Stimulated activated CD4-positive, alpha-beta T cell treated with anti-CD3 and anti-CD28 coated beads, Interleukin-1b, Interleukin-23, amount 100 ng/mL, for 4 hours (primary cell): ENCODE measurements at places on chromosomes 7 and 10.

GRCh38 chr7:129225206-129225930, 538 bp downstream of the AHCYL2 start:
- DNase-seq, result peak; percentile 22

DNA sequence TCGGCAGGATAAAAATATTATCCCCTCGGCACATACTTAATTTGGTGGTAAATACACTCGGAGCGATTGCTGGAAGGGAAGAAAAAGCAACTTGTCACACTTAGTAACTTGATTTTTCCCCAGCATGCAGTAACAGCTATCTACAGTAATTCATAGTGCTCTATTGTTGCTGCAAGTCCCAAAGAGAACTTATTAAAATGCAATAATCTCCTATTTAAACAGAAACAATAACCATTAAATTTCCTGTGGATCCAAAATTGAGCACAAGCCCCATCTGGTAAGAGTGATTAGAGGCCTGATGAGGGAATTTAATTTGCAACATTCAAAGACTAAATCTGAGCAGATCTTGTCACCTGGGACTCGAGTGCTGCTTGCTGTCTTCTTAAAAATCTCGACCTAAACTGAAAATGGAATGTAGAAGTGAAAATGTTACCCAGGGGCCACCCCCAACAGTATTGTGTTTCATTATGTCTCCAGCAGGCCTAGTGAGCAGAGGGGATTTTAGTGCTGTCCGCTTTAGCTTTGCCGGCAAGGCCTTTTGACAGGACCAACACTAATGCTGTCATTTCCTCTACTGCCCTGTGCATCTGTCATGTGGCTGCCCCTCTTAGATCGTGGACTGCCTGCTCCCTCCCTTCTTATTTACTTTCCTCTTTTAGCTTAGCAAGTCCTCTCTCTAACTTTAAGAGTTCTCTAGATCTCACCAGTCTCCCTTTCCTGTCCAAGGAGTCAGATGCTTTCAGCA, 639.7 kb downstream of the AUTS2 start:
- no peak for DNase-seq

- DNase-seq, result no peak
Observed at GRCh38 chr10:75507469-75507868, 76.0 kb downstream of the LRMDA start.

DNA sequence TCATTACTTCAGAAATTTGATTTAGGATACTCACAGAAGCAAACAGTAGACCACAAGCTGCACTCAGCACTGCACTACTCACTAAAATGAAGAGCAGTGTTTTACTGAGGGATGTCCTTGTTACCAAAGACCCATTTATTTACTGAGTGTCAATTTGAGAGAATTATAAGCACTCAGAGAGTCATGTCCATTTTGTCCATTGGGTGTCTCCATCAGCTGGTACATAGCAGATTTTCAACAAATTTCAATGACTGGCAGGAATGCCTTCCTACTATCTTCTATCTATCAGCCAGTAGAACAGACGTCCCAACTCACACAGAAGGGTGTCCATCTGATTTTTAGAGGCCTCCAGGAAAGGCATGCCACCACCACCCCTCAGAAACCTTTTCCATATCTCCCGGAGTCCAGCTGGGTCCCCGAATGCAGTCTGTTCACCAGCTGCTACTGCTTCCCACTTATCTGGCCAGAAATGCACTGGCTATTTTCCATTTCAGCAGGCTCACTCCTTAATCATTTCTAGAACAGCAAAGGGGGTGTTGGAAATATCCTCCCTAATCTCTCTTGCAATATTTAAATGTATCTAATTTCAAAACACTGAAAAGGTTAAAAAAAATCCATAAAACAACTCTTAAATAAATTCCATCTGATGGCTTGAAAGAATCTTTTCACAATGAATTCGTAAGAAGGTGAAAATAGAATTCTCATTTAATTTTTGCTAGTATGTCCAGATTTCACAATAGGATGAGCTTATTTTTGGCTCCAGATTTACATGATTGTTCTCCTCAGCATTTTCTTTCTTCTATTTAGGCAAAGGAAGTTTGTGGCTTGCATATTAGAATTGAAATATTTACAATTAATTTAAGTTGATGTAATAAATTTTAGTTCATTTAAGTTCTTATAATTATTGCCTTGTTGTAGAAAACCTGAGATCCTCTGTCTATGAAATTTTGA, 1164.0 kb upstream of the CELF2 start:
- no peak for DNase-seq

- no peak for DNase-seq
Observed at GRCh38 chr10:30171601-30172000, 112.2 kb upstream of the JCAD start.

GRCh38 chr7:75953431-75953830, 38.5 kb downstream of the POR start:
- DNase-seq, result no peak

- no peak for DNase-seq
Observed at GRCh38 chr10:132132421-132132841, 54.3 kb upstream of the DPYSL4 start.

GRCh38 chr7:36979810-36980248, 255.5 kb upstream of the AOAH start:
- DNase-seq, result no peak

GRCh38 chr10:87961314-87961713, 97.9 kb downstream of the PTEN start:
- DNase-seq, result no peak

DNA sequence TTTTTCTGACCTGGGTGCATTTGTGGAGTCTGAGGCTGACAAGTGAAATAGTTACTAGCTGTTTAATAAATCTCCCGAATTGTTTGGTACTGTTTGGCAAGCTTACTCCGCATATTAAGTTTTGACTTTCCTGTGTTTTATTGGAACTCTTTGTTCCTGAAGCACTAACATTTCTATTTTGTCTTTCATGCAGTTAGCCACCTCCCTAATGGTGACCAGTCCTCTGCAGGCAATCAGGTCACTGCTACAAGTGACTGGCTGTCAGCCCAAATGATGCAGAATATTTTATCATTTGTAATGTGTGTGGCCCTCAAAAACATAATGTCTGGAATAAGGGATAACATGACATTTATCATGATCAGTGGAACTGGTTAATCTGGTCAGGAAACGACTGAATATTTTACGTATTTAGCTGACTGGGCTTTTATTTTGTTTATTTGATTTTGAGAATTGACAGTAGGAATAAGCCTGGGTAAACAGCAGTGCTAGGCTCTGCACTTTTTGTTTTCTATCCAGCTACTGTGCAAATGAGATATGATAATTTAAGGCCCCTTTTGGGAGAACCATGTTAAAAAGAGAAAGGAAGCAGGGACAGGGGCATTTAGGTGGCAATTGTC, 82.9 kb downstream of the ST7 start:
- no peak for DNase-seq

GRCh38 chr10:4013651-4014121, 228.7 kb upstream of the KLF6 start:
- DNase-seq, result peak; percentile 40

- DNase-seq, result no peak
Observed at GRCh38 chr10:78560341-78560688, 508.5 kb upstream of the ZMIZ1 start.

GRCh38 chr10:73645251-73645650, 4.0 kb upstream of the MYOZ1 start:
- DNase-seq, result no peak

DNA sequence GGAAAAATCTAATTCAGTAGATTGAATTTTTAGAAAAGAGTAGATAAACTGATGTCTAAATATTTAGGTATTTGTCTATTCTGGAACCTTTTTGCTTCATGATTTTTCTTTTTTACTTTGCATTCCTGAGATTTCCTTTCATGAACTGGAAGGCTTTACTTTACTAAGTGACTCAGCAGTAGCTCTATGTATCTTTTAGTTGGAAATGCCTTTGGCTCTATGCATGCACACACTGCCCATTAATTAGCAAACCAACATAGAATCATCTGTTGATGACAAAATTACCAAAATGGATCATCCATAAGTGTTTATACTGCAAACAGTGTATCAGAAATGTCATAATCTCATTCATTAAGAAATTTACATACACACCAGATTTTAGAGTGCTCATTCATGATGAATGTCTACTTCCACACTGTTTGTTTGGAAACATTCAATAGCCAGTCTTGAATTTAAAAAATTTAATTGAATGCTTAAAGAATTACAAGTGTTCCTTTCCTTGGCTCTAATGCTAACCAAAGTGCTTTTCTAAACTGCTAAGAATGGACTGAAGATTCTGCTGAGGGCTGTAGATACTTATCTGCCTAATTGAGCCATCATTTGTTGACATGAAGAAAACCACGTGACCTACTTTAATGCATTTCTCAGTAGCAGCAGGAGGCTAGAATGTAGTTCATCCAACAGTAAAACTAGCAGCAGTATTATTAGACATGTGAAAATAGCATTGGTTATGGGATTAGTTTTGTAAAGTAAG, 282.0 kb downstream of the ADK start:
- DNase-seq, result no peak

DNA sequence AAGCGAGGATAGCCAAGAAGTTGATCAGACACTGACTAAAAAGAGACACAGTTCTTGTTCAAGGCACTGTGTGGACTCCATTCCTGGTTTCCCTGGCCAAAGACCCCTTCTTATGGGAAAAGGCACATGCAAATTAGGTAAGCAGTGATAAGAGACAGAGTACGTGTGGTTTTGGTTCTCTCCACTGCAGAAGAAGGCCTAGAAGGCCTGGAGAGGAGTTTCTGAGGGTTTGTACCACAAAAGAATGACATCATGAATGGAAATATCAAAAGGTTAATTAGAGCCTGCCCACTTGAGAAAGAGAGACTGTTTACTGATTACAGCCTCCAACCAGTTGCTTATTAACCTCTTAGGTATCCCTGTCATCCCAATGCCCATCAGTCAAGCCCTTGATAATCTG, 137.5 kb downstream of the ZNF365 start:
- DNase-seq, result no peak

GRCh38 chr10:71447676-71448075, 51.0 kb downstream of the CDH23 start:
- no peak for DNase-seq

GRCh38 chr7:34309116-34309515, 348.9 kb upstream of the NPSR1 start:
- DNase-seq, result no peak

- DNase-seq, result no peak
Observed at GRCh38 chr10:93123766-93124165, 50.1 kb downstream of the CYP26A1 start.

DNA sequence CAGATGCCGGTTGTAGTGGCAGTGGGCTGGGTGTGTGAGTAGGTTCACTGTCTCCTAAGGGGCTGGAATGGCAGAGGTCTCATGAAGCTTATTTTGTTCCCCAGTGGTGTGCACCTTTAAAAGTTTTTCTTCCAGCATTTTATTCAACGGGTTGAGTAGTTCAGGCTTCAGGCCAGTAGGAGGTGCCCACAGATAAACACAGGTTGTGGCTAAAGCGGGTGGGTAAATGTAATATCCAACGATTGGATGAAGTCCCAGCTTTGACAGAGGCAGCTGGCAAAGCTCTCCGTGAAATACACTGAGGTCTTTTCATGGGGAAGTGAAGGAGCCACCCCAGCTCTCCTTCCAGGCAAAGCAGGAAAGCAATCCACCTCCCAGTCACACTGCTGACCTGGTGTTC, 339.8 kb upstream of the LRRTM3 start:
- DNase-seq, result no peak

GRCh38 chr7:3984456-3984855, 683.4 kb downstream of the SDK1 start:
- no peak for DNase-seq

DNA sequence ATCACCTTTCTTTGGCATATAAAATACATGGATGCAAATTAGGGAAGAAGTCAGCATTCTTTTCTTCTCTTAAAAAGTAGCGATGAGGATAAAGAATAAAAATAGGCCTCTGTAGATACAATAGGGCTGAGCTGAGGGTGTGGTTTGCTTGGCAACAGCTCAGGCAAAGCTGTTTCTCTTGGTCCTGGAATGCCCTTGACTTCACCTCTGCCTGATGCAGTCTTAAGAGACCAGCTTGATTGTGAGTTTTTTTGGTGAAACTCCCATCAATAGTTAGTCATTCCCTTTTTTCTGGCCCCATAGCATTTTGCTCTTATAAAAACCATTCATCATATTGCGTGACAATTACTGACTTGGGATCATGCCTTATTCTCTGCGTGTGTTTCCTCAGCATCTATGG, 42.1 kb upstream of the MKLN1 start:
- no peak for DNase-seq

GRCh38 chr10:114266521-114266920, 27.5 kb downstream of the VWA2 start:
- DNase-seq, result no peak
